ENCODE measurements at places on chromosomes 7 and 10.

DNA sequence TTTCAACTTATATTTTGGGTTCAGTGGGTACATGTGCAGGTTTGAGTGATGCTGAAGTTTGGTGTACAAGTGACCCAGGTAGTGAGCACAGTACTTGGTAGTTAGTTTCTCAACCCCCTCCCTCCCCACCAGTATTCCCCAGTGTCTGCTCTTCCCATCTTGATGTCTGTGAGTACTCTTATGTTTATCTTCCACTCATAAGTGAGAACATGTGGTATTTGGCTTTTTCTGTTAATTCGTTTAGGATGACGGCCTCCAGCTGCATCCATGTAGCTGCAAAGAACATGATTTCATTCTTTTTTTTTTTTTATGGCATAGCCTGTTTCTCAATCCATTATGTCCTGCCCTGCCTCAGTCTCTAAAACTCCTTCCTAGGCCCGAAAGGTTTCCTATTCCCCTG is 222.1 kb downstream of the WDR37 start:
- DNase-seq: no peak

DNA sequence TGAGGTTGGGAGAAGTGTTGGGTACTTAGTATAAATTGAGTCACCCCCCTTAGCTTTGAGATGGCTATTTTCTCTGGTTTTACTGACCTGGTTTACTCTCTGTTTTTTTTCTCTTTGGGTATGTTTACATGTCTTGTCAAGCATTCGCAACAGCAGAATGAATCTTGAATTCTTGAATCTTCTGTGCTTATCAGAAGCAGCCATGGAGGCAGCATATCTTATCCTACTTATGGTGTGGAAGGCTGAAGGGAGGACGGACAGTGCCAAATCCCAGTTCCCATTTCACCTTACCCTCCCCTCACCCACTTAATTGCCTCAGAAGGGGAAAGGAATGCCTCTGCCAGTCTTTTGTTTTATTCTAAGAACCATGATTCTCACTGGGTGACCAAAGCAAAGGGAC is 3.7 kb downstream of the SND1 start:
- DNase-seq: no peak

DNA sequence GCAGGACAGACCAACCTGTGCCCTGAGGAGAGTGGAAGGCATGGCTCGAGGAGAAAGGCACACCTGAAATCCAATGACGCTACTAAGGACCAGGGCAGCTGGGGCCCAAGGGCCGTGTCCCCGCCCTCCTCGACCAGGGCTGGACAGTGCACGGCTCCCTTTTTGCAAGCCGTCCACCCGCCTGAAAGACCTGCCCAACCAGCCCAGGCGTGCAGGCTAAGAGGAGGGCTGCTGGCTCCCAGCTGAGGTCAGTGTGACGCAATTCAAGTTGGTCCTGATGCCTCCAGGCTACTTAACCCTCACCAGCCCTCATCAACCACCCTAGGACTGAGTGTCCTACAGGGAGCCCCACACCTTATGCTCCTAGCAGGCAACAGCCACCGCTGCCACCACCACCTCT is 69.3 kb downstream of the DLG5 start:
- DNase-seq: no peak

DNA sequence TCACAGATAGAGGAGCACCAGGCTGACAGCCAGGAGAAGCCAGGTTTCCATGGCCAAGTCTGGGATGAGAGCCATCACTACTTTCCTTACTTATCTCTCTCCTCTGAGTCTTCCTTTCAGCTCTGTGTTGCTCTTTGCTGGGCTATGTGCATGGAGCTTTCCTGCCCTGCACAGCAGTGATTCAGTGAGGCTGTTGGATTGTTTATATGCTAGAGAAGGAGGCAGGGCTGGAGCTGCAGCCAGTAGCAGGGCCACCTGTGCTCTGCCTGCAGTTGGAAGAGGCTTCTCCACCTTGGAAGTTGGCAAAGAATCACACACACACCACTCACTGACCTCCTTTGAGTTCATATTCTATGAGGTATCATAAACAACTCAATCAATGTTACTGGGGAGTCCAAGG is at the start of gene CYP3A4:
Gene CYP3A4, minus strand, starts transcription at position 178 of the 400 bp plus-strand sequence. Its CDS starts 103 bp downstream, at position 75.
- DNase-seq: no peak

DNA sequence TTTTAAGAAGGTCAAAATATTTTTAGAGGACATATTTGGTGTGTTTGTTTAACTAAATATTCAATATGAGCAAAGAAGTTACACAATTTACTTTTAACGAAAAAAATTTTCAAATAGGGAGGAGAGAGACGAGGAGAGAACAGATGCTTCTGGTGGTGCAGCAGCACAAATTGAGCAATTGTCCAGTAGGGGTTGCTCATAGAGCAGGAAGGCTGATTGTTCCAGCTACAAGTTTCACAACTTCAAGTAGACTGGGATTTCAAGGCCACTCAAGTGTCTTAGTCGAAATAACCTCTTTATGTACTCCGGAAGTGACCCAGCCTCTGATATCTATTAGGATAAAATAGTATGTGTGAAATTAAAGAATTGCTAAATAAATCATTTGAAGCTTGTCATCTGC is 197.9 kb downstream of the HDAC9 start:
- DNase-seq: no peak

DNA sequence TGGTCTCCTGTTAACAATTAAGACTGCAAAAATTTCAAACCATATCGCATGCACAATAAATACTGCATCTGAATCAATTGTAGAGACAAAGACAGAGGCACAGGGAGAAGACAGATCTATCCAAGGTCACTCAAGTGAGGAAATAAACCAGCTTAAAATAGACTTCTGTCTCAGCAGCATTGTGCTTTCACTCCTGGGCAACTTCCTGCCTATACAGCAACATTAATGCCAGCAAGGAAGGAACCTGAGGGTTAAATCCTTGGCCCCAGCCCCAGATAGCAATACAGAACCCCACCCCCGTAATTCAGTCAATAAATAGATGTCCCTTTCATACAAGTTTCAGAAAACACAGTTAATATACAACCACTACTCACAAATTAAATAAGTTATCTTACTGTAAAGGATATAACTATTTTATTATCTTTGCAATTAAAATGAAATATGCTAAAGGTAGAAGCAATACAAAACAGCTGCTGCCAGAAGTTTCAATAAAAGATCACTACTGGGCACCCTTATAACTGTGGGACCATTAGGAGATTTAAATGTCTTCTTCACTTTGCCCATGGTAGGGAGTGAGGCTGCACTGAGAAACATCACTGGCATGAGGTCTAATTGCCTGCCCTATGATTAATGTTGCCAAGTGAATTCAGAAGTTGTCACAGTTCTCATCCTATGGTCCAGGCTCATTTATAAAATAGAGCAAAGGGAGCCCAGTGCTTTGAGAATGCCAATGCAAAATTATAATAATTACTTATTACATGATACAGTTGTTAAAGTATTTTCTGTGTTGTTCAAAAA is 49.4 kb downstream of the CAV1 start:
- DNase-seq: no peak

DNA sequence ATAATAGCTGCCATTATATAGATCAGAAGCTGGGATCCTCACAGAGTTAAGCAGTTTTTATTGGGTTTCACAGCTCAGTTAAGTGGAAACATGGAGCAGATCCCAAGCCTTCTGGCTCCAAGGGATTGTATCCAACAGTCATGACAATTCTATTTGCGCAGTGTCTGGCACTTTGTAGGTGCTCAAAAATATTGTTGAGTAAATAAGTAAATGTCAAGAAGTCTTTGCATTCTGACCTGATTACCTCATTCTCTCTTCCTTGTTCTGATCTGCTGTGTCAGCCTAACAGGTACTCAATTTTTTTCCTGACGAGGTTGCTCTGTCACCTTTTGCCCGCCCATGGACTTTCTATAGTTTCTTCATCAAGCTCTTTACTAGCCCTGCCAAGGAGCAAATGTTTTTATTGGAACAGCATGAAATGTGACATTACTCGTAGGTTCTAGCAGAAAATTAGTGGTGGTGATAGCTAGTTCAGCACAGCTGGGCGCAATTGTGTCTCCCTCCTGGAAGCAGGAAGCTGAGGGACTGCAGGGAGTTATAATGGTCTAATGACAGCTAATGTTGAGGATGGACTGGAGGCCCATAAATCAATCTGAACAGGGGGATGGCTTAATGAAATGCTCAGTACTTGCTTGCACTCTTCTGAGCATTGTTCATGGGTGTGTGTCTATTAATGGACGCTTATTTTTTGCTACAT is 680.2 kb downstream of the CCSER2 start:
- no peak for DNase-seq

GRCh38 chr10:96082748-96083147 is 39.4 kb downstream of the CCNJ start:
- no peak for DNase-seq

GRCh38 chr10:77371848-77372799 is 265.5 kb downstream of the KCNMA1 start:
- DNase-seq: no peak

DNA sequence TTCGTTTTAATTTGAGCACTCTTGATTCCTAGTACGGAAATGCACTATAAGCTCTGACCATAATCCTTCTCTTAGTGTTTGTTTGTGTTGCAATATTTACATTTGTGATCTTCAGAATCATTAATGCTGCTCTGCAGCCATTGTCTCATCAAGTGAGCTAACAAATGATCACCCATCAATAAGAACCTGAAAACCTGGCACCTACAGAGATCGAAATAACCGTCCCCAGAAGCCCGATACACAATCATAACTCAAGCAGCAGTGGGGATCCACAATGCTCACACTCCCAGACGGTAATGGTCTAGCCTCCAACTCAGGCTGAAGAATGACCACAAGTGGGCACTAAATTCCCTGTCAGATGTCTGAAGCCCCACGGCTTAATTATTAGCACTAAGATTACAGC is 156.0 kb upstream of the NFE2L3 start:
- no peak for DNase-seq

DNA sequence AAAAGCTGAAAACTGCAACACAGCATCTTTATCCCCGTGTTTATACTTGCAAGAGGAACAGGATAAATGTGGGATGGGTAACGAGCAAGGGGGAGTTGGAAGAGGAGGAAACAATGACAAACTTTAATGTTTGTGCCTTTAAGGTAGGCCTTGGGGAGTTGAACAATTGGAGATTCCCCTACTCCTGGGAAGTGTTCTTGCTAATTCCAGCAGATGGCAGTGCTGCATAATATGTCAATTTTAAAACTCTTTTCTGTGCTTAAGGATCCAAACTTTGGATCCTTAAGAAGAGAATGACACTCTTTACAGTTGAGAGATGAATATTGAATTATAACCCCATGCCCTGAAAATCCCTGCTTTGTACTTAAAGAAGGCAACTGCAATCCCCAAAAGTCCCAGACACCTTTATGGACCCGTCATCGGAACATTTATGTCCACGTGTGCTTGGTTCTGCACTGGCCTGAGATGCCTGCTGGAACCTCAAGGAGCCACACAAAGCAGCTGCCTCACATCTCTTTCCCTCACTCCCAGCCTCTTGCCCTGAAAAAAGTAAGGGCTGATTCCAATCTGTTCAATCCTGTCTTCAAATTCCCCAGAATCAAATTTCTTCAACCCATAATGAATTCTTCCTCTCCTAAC is 12.0 kb downstream of the IFIT5 start:
- DNase-seq: no peak

DNA sequence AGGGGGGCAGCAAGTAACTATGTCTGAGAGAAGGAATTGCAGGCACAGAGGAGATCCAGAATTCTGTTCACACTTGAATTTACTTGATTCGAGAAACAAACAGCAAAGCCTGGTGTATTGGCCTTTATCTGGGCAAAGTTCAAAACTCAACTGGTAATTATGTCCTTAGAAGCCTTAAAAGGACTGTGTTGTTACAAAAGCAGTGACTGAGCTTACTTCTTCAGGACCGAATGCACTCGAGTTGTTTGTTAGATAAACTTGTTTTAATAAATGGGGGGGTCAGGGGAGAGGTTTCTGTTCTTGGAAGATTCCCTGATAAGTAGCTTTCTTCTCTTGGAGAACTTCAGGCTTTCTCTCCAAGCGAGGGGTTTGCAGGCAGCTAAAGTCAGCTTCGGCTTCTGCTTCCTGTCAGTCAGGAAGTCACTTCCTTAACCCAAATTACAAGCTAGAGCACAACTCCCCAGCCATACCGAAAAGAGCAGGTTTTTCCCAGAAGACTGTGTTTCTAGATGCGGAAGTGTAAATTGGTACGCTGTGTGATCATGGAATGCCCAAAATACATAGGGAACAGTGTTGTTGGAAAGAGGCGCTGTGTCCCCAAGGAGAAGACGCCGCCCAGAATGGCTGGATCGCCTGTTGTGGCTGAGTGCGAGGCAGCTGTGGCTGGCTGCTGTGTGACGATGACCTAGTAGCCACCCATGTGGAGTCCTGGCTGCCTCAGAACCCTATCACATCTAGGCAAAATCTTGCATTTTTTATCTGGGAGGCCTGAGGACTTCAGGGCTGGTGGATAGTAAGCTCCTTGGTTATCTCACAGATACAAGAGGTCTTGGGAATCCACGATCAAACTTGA is 110.4 kb downstream of the TCF7L2 start:
- no peak for DNase-seq

GRCh38 chr10:70440296-70441160 is 953 bp downstream of the NODAL start:
- no peak for DNase-seq

DNA sequence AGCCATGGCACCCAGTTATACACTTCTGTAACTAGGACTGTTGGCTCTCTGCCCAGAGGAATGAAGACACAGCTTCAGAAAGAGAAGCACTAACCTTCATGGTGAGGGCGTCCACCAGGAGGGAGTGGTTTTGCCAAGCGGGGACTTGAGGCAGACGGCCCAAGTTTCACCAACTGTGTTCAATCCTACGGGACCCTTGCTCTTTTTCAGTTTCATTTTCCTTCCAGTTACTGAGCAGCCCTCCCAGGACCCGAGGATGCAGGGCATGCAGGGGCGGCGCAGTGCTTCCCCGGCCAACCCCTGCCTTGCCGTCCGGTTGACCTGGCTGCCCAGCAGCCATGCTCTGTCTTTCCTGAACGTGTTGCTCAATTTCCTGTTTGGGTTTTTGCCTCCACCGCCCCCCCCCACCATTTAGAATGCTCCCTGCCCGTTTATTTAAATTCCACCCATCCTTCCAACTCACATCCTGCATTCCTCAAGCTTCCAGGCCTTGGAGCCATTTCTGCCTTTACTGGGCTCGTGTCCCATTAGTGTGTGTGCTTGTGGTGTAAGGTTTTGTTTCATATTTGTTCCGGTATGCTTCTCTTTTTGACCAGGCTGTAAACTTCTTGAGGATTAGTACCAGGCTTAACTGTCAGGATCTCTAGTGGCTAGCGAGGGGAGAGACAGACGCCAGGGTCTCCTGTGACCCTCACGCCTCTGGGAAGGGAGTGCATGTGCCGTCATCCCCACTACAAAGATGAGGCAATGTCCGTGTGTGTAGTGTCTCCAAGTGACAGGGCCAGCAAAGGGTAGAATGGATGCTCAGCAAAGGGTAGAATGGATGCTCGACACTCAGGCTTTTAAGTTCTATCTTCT is 31.6 kb downstream of the IL15RA start:
- peak; percentile 83 for DNase-seq

DNA sequence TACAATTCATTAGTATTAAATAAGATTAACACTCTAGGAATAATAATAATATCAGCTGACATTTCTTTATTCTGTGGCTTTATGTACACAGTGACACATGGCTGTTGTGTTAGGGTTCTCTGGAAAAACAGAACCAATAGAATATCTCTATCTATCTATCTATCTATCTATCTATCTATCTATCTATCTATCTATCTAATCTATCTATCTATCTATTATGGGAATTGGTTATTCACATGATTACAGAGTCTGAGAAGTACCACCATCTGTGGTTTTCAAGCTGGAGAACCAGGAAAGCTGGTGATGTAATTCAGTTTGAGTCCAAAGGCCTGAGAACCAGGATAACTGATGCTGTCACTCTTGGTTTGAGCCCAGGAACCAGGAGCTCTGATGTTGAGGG is 194.1 kb upstream of the MTPN start:
- DNase-seq: no peak

Measured in suprapubic skin (tissue), 4 donors.